ENCODE measurements at places on chromosomes 12 and 14.
A peak's percentile ranks its signal among the peaks of the same experiment; 100 is the strongest.

DNA sequence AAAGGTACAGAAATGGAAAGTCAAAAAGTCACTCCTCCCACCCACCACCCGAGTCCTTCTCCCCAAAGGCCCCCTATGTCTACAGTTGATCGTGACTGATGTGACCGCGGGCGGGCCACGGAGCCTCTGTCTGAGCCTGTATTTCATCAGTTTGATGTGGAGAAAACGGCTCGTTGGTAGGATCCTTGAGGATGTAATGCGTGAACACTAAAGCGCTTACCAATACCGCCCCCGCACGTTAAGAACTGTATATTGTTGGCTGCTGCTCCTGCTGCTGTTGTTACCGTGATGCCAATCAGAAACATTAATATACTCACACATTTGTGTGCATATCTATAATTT is 24.6 kb upstream of the UBC start:
- no peak for DNase-seq

GRCh38 chr14:20440882-20441281 is 4.9 kb upstream of the KLHL33 start:
- no peak for DNase-seq

DNA sequence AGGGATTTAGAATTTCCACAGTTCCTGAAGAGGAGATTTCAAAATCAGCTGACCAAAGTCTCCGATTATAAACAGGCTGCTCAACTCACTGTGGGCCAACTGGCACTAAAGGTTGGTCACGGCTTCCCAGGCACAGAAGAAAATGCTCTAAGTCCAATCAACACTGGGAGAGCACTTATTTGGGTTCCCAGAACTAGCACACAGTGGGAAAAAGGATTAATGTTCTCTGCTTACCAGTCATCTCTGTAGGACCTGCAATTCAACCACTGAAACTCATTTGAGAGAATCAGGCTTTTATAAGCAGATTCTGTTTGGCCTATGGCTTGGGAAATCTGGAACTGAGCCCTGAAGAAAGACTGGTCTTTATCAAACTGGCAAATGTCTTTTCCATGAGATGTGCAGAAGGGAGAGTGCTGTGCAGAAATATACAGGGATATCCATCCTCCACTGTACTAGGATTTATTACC is 49.4 kb downstream of the ABCC9 start:
- DNase-seq: no peak

DNA sequence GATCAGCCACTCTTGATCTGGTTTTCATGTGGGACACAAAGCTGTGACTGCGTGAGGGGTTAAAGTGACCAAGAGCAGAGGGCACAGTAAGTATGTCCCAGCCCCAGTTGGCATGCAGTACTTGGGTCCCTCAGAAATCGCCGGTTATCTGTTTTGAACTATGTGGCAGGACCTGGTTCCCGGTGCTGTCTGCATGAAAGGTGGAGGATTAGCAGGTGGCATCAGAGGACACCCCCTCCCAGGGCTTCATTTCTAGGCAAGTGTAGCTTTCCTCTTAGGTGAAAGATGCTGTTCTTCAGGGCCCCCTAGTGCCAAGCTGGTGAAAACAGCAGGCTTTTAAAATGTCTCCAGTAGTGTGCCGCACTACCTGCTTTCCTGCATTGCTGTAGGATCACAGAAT is 57.1 kb downstream of the ATG14 start:
- peak; percentile 57 for DNase-seq

DNA sequence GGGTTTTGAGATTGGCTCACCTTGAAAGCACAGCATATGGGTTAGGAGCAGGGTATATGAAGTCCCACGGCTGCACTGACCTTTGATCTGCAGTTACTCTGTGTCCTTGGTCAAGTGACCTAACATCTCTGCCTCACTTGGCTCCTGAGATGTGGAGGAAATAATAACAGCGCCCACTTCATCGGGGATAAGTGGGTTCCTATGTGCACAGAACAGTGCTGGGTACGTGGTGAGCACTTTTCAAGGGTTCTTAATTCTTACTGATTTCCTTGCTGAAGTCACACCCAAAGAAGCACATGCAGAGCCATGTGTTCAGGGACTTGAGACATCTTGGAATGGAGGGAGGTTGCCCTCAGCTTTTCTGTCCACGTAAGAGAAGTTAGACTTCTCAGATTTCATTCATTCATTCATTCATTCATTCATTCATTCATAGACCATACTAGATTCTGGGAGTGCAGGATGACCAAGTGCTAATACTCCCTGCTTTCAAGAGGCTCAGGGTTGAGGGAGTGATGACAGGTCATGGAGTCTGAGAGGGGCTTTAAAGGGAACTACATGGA is 39.4 kb downstream of the ADGRD1 start:
- no peak for DNase-seq

DNA sequence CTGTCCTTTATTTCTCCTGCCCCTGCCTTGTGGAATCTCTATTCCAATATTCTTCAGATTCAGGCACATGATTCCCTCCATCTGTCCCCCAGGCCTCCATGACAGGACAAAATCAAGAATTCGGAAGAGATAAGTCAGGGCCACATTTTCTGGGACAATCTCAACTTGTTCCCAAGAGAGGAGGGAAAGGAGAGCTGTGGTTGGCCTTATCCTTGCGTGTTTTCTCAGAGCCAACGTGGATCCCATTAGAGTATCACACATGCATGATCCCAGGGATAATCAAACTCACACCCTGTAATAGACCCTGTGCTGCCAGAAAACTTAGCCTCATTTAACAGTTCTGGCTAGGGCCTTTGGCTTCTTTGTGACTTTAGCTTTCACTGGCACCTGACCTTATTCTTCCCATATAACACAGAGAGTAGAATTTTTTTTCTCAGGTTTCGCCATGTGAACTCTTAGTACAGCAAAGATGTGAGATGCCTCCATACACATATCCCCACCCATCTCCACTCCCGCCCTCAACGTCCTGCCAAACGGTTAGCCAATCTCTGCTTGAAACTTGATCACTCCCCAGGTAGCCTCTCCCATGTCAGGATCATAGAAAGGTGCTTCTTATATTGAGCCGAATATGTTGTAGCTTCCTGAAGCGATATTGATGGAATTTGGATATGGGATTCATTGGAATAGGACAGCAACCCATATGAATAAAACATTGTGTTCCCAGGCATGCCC is 6.7 kb upstream of the KRT1 start:
- DNase-seq: no peak

DNA sequence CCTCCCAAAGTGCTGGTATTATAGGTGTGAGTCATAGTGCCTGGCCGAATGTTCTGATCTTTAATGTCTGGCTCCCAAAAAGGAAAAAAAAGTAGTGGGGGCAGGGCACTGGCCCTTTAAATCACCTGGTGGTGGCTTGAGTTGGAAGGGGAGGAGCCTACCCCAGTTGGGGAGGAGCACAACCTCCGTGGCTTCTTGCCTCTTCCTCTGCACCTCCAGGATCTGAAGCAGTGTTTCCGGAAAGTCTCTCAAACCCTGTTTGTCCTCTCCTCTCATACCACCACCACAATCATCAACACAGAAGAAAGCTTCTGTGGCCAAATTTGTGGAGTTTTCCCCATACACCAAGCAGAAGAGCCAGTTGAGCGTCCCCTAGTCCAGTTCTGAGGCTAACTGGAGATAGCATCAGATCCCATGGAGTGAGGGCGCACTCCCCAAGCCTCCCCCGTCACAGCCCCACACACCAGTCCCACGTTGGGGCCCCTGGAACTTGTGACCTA is 24.3 kb upstream of the RCOR1 start:
- no peak for DNase-seq

DNA sequence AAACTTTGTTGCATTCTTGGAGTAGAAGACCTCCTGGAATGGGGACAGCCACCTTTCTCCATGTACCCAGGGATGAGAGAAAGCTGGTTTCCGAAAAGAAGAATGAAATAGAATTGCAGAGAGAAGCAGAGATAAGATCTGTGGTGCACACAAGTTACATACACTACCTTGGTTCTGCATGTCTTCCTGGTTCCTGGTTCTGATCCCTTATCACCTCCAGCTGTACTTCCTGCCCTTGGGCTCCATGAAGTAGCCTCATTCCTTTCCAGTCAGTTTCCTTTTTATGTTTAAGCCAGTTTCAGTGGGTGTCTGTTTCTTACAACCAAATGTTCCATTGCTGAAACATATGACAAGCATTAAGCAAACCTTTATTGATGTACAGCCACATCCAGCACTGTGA is 69.3 kb downstream of the FBXW8 start:
- DNase-seq: no peak

DNA sequence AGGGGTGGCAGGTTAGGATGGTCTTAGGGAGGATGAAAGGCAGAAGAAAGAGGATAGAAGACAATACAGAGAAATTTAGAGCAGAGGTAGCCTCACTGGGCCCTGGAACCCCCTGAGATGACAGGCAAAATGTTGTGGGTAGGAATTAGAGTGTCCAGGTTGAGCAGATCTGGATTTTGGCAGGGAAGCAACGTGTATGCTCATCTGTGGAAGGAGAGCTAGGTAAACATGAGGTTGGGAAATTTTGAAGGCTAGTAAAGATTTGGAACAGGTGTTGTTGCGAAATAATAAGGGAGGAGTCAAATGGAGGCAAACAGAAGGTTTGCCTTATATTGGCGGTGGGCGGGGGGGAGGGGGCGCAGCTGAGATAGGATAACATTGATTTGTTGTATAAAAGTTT is 5.3 kb downstream of the HSD17B6 start:
- DNase-seq: no peak

DNA sequence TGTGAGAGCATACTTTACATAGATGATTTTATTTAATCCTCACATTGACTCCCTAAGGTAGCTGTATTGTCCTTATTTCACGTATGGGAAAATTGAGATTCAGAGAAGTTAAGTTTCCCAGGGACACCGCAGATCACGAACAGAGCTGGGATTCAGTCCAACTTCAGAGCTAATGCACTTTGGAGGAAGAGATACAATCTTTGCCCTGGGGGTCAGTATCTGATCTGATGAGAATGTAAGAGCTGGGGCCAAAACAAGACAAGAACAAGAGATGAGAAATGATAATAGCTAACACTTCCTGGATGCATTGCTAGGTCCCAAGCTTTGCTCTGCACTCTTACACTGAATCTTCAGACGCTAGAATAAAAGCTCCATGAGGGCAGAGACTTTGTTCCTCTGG is 6.0 kb upstream of the CSAD start:
- no peak for DNase-seq

DNA sequence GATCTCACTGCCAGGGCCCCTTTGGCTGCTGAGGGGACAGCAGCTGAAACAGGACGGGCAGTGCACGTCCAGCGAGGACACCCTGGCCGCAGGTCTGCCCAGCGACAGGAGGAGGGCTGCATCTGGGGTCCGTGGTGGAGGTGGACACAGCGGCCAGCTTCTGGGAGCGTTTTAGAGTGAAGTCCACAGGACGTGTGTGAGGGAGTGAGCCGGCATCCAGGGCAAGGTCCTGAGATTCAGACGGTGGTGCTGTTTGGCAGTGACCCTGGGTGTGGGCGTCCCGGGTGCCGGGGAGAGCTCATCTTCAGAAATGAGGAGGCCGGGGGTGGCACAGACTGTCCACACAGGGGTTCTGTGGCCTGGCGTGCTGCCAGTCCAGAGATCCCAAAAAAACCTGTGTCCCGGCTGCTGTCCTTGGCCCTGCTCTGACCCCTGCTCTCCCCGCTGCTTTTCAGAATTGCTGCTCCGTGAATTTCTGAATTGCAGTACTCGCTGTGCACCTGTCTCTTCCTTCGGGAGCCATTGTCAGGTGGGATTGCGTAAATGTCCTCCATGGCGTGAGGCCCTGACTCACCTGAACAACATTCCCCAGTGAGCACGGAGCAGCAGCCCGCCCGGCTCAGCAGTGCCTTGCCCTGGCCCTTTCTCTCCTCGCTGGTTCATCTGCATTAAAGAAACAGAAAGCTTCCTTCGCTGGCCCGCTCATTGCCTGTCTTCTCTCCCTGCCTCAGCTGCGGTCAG is 183.5 kb upstream of the C14orf180 start:
- no peak for DNase-seq

GRCh38 chr12:7229741-7230140 is 40.3 kb downstream of the PEX5 start:
- DNase-seq: no peak

- DNase-seq: no peak
Measured at GRCh38 chr12:118144499-118144898, 8.6 kb downstream of the PEBP1 start.

- no peak for DNase-seq
Measured at GRCh38 chr12:118175823-118176447, 40.0 kb downstream of the PEBP1 start.

DNA sequence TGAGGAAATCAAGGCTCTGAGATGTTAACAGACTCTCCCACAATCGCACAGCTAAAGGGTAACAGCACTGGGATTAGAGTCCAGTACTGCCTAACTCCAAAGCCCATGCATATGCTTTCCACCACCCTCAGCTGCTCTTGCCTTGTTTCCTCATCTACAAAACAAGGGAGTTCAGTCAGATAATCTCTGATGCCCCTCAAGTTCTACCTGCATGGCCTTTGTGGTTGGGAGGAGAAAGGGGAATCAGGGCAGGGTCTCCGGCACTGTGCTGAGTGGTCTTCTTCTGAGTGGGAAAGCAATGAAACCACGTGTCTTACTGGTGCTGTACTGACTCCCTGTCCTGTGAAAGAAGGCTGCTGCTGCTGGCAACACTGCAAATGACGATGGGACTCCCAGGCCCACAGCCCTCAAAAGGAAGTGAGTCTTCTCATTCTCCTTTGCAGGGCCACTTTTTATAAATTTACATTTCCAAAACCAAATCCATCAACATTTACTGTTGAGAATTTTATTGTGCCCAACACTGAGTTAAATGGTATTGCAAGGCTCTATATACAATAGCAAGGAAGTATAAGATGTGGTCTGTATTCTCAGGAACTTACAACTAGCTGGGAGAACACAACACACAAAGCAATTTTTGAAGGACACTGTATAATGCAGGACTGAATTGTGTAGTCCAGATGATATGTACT is 19.7 kb upstream of the DUSP16 start:
- DNase-seq: no peak

DNA sequence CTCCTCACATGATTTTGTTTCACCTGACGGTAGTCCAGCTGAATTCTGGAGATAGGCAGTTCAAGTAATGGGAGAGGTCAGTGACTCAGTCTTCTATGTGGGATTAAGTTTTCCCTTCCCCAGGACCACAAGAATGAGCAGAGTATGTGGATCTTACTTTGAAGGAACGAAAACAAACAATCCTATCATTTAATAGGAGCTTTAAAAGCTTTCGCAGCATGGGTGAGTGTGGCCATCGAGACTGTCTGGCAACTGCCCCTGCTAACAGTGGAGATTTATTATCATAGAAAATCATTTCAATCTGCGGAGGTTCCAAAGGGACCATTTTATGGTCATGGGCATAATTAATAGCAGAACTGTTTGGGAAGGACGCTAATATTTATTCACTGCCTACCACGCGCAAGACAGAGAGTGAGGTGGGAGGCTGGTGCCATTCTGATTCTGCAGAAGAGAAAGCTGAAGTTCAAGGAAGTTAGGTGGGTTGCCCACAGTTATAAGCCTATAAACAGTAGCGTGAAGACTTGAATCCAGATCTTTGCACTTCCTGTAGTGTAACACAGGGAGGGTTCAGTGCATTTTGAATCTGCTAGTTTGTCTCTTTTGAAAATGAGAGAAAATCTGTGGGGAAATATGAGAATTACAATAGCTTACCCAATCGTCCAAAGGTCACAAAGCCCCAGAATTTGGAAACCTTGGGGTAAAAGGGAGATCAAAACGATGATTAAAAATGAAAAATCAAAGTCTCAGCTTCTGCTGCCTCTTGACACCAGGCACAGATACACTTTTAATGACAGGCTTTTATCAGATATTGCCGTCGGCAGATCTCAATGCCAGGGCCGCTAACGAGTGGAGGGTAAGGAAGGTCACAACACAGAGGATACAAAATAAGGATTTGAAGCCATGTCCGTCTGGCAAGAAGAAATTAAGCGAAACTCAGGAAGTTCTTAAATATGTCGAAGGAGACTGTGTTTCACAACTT is 209.6 kb downstream of the CRADD start:
- no peak for DNase-seq

Data from kidney glomerular epithelial cell (primary cell).